HCT116 (cell line): ENCODE measurements at places on chromosomes 5 and 9. TPM values are rescaled to one million over a fixed set of nuclear protein-coding genes. Genes with fewer than 3 reads are reported as not detected.

- no peak for DNase-seq
Measured at GRCh38 chr5:33010846-33011245, 299.7 kb downstream of the NPR3 start.

DNA sequence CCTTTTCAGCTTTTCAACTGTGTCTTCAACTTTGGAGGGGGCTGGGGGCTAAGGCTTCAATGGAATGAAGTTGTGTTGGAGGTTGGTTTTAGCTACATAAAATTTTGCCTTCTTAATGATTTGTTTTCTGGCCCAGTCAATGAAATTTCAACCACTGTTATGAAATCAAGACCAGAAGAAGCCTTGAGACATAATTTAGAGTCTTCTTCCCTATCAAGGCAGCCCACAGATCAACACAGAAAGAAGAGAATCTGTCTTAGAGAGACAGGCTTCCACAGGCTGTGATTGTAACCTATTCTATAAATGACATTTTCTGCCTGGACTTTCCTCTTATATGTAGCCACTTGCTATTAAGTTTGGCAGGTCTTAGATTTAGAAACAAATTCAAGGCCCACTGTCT, 46.5 kb upstream of the ZSWIM6 start:
- DNase-seq, result no peak

- DNase-seq, result no peak
Measured at GRCh38 chr9:127138444-127138843, 16.0 kb upstream of the ANGPTL2 start.

GRCh38 chr9:98236901-98237487, 18.5 kb downstream of the TBC1D2 start:
- no peak for DNase-seq

GRCh38 chr5:42636425-42636824, 120.2 kb upstream of the CCDC152 start:
- DNase-seq, result peak; percentile 22

GRCh38 chr5:36089989-36090388, 23.3 kb upstream of the UGT3A2 start:
- peak; percentile 29 for DNase-seq

DNA sequence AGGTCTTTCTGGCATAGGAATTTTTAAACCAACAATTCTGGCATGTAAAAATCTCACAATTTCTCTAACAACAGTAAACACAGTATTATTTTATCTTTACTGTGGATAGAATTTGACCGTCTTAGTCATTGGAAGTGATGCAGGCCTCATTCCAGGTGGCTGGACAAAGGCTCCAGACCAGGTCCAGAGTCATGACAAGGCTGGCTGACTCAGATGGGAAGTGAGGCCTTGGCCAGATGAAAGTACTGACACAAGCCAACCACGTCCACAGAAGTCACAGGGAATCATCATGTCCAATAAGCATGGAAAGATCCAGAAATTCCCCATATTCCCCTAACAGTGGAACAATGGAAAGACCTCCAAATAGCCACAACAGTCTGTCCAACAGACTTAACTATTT, 12.4 kb downstream of the SPOCK1 start:
- no peak for DNase-seq

DNA sequence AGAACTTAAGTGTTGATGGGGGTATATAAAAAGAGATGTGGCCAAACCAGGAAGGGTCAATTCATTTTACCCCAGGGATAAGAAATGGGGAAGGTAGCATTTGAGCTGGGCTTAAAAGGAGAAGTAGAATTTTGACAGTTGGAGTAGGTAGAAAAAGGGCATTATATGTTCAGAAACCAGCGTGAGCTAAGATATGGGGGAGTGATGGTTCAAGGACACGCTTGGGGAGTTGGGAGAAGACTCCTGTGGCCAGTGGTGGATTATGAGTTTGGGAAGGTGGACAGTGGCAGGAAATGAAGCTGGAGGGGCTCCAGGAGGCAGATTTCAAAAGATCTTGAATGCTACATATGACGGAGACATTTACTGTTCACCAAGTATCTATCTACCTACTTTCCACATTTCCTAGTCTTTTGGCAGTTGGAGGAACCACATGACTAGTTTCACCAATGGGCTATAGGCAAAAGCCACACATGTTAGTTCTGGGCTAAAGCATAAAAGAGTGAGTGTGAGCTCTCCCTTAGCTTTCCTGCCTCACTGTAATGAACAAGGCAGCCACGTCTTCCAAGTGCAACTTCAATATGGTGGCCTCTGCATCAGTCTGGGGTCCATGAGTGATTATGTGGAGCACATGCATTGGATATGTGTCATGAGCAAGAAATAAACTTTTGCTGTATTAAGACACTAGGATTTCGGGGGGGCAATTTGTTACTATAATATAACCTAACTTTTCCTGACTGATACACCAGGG, 15.7 kb upstream of the GSN start:
- DNase-seq, result no peak

DNA sequence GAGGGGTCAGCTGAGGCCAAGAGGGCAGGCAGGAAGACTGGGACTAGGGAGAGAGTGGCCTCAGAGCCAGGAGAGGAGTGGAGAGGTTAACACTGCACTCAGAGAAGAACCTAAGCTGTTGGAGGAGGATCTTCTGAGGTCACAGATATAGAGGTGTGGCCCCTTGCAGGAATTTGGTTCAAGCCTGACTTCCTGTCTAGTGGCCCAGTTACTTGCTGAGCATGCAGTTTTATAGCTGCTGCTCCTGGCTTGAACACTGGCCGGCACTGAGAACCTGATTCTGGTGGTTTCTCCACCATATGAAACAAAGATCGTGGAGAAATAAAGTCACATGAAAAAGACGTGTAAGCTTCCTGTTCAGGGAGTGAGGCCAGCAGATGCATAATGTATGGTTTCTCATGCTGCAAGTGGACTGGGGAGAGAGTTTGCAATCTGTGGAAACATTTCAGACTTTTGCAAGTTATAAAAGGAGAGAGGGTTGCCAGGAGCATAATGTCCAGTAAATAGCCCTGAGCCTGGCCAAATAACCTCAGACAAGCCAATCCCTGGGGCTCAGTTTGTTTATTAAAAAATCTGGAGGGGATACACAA, 82.6 kb downstream of the GALNT10 start:
- no peak for DNase-seq

DNA sequence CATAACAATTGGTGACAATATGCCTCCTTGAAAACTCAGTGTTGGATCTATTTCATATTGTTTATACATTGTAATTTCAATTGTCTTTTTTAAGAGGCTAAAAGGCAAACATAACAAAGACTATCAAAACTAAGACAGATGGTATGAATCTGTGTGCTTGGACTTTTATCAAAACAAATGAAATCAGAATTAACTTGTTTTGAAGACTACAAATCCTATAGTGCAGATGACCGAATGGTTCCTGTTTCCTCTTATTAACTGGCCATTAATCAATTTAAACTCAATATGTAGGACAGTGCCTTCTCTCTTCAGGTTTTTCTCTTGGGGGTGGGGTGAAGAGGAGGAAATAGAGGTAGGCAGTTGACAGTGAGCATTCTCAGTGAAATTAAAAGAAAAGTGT, 366.9 kb upstream of the GRAMD2B start:
- no peak for DNase-seq

GRCh38 chr9:126093771-126094170, 232.9 kb upstream of the MVB12B start:
- DNase-seq, result no peak

GRCh38 chr5:79754865-79755555, 65.4 kb downstream of the CMYA5 start:
- no peak for DNase-seq

DNA sequence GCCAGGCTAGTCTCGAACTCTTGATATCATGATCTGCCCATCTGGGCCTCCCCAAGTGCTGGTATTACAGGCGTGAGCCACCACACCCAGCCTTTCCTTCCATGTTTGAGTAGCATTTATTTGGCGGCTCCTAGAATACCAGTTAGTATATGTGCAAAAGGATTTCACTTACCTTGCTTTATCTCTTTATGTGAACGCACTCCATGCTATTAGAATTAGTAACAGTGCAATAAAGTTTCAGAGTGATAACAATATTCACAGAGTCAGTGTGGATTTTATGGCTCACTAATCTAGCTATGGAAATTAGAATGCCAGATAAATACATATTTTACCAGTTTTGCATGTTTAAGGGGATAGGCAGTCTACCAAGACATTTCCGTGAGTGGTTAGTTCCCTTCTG, 74.4 kb upstream of the NIPBL start:
- no peak for DNase-seq

- no peak for DNase-seq
Measured at GRCh38 chr5:124654418-124654817, 92.0 kb downstream of the ZNF608 start.

The ZNF484 gene
- total RNA-seq, result 7.2 TPM

The ANGPTL2 gene
- total RNA-seq, result 0.20 TPM

The PCDHGA10 gene
- 3.8 TPM for total RNA-seq

The FGFR4 gene
- total RNA-seq, result 78.1 TPM

The TSPAN17 gene
- total RNA-seq, result 50.1 TPM

The CCDC171 gene
- 2.6 TPM for total RNA-seq

The CCDC192 gene
- not detected for total RNA-seq

The ARL14EPL gene
- total RNA-seq, result 22.9 TPM

The CORO2A gene
- 5.7 TPM for total RNA-seq
